ENCODE measurements at places on chromosomes 16 and 17. TPM values are rescaled to one million over a fixed set of nuclear protein-coding genes. Genes with fewer than 3 reads are reported as not detected.

NRN1L gene
- polyA plus RNA-seq, result 0.43 TPM

SPG7 gene
- 98.7 TPM for polyA plus RNA-seq

KLHL10 gene
- polyA plus RNA-seq, result 0.26 TPM

TNFRSF17 gene
- 0.34 TPM for polyA plus RNA-seq

C17orf107 gene
- polyA plus RNA-seq, result 1.5 TPM

ABCA9 gene
- 2.2 TPM for polyA plus RNA-seq

DNA sequence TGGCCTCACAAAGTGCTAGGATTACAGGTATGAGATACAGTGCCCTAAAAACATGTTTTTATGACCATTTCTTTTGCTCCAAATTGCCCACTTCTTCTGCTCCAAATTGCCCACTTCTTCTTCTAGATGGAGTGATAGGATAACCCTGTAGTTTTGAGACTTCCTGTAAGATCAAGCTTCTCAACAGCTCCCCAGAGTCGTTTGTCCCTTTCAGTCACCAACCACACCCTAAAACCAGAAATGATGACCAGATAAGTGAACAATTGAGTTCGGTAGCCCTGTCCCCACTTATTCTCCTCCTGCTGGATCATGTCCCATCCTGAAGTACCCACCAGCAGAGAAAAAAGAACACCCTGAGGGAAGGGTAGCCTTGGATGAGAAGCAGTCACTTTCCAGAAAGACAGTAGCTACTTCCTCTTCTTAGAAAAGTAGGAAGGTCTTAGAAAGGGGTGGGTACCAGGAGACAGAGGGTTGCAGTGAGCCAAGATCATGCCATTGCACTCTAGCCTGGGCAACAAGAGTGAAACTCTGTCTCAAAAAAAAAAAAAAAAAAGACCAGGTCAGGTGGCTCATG lies 2.5 kb downstream of the ODAD4 start:
- DNase-seq, result no peak

DNA sequence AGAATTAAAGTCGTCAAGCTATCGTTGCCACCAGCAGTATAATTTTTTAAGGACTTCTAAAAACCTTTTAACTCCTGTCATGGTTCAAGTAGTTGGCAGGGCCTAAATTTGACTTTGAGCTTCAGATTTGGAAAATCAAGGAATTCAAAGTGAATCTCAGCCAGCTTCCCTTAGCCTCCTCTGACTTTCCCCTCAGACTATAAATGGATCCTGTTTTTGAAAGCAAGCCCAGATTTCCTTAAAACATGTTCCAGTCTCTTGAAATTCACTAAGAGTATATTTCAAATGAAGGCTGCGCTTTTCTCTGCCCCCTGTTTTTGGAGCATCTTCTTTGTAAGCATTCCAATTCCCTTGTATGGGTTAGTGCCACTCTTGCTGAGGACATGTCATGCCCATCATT lies 101.8 kb upstream of the CDH8 start:
- no peak for DNase-seq

DNA sequence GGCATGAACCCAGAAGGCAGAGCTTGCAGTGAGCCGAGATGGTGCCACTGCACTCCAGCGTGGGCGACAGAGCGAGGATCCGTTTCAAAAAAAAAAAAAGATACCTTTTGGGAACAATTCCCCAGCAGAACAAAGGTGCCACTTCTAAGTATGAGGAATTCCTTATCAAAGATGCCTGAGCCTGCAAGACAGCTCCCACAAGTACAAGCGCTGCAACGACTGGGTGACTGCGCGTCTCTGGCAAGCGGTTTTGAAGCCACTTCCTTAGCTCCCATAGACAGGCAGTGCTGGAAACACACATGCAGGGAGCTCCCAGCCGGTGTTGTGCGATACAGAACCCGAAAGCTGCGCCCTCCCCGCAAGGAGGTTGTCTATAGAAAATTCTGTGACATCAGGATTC lies 60.5 kb downstream of the ADCY9 start:
- no peak for DNase-seq

GRCh38 chr16:67865318-67865717 lies 7.5 kb upstream of the EDC4 start:
- no peak for DNase-seq

Data from renal cortex interstitium (tissue), 15 donors.